Activated CD4-positive, alpha-beta memory T cell treated with anti-CD3 and anti-CD28 coated beads, Interleukin-2, amount 10 ng/mL, durations not matched to agents 7 days and 5 days (primary cell): ENCODE measurements at places on chromosomes 5 and 9. TPM values are rescaled to one million over a fixed set of nuclear protein-coding genes. Genes with fewer than 3 reads are reported as not detected.

GRCh38 chr5:32710550-32711361, at the start of gene NPR3:
Gene NPR3 (plus strand): TSS chr5:32711321. CDS start chr5:32711777, 456 bp downstream.
- no peak for DNase-seq
- peaks cover 77% of the 10 kb centered on the region for H3K27me3 ChIP-seq
- H3K36me3 ChIP-seq = peaks cover 6% of the 10 kb centered on the region
- H3K4me3 ChIP-seq = peak within 1 kb of the TSS; percentile 67
- peaks cover 26% of the 10 kb centered on the region for H3K4me1 ChIP-seq

The ZBED3 gene
- total RNA-seq = 0.85 TPM

DNA sequence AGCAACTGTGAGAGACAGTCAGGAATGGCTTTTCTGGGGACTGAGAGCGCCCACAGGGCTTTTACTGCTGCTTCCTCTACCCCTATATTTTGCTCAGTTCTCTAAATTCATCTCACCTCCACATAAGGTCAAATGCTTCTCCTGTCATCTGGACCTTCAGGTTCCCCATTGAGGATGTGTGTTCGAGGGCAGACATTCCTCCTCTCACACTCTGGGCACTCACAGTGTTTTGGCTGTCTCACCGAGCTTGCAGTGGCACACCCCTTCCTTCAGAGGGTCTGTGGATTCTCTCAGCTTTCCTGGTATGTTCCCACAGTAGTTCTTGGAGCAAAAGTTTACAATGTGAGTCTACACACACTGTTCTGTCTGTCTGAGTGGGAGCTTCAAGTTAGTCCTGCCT, 127.8 kb upstream of the GLRA1 start:
- H3K27ac ChIP-seq = no peak overlapping the region
- H3K4me3 ChIP-seq = no peak overlapping the region
- H3K4me1 ChIP-seq = no peaks in the 10 kb centered on the region
- DNase-seq = no peak
- no peaks in the 10 kb centered on the region for H3K27me3 ChIP-seq
- H3K36me3 ChIP-seq = no peaks in the 10 kb centered on the region

The DTWD2 gene
- 1.3 TPM for total RNA-seq

The ARHGEF37 gene
- total RNA-seq = 0.88 TPM

GRCh38 chr5:146564007-146564762, 48.2 kb upstream of the GPR151 start:
- no peaks in the 10 kb centered on the region for H3K36me3 ChIP-seq
- H3K4me1 ChIP-seq = peaks cover 3% of the 10 kb centered on the region
- DNase-seq = no peak
- no peaks in the 10 kb centered on the region for H3K27me3 ChIP-seq
- H3K4me3 ChIP-seq = no peak overlapping the region
- no peak overlapping the region for H3K27ac ChIP-seq

GRCh38 chr5:31754741-31755675, 116.1 kb downstream of the PDZD2 start:
- no peak overlapping the region for H3K27ac ChIP-seq
- no peak for DNase-seq
- H3K27me3 ChIP-seq = no peaks in the 10 kb centered on the region
- no peaks in the 10 kb centered on the region for H3K36me3 ChIP-seq

DNA sequence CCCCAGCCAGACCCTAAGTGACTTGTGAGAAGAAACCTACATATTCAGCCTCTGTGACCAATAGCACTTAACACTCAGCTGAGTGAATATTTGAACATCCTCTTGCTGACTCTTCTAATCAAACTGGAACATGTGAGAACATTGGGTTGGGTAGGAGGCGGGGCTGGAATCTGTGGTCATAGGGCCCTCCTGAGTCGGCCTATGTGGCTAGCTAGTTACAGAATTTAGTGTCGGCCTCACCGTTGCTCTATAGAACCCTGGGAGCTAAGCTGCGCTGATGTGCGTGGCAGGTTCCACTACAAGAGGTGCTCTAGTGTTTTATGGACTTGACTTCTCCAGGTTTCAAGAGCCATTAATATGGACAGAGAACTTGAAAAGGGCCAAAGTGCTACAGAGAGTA, 138.8 kb downstream of the DROSHA start:
- no peak for DNase-seq
- no peak overlapping the region for H3K27ac ChIP-seq
- no peak overlapping the region for H3K4me3 ChIP-seq
- no peaks in the 10 kb centered on the region for H3K4me1 ChIP-seq
- H3K36me3 ChIP-seq = no peaks in the 10 kb centered on the region

The GABRA1 gene
- not detected for total RNA-seq
